ENCODE measurements at places on chromosomes 13 and 19.
A peak's percentile ranks its signal among the peaks of the same experiment; 100 is the strongest.

DNA sequence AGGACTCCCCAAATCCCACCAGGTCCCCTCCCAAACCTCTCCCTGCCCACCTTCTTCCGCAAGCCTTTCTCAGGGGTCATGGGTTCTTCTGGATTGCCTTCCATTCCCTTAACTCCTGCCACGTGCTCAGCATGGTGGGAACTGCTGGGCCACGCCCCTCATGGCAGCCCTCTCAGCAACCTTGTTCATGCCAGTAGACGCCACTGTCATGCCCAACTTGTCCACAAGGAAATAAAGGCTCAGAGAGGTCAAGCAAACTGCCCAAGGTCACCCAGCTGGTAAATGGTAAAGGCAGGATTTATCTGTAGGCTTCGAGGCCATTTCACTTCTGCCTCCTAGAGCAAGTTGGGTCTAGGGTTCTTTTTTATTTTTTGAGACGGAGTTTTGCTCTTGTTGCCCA lies 10.9 kb downstream of the PRAM1 start:
- no peak for DNase-seq

- peak; percentile 63 for DNase-seq
These were observed 83.2 kb upstream of the IRS2 start for GRCh38 chr13:109869312-109870237.

DNA sequence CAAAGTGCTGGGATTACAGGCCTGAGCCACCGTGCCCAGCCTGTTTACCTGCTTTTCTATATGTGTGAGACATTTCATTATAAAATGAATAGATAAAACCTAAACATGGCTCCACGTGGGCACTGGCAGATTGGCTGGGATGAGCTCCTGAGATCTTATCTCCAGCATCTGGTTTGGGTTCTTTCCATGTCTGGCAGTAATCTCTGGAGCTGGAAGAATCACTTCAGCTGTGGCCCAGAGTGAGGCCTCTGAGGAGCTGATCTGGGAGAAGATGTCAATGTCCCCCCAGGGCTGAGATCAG lies 5.5 kb upstream of the SULT2A1 start:
- DNase-seq = no peak

DNA sequence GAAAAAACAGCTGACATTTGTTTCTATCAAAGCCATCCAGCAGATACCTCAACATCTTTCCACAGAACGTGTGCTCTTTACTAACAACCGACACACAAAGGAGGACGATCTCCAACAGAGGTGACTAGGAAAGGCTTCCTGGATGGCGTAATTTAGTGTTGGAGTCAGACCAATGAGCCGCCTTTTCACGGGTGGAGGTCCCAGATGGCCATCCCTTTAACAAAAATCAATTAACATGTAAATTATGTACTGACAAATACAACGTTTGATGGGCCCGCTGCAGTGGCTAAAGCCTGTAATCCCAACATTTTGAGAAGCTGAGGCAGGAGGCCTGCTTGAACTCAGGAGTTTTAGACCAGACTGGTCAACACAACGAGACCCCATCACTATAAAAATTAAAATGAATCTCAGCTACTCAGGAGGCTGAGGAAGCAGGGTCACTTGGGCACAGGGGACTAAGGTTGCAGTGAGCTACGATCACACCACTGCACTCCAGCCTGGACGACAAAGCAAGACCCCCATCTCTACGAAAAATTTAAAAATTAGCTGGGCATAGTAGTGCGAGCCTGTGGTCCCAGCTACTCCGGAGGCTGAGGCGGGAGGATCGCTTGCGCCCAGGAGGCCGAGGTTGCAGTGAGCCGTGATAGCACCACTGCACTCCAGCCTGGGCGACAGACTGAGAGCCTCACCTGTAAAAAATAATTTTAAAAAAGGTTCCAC lies 1.2 kb upstream of the DPY19L3 start:
- DNase-seq = peak; percentile 9

DNA sequence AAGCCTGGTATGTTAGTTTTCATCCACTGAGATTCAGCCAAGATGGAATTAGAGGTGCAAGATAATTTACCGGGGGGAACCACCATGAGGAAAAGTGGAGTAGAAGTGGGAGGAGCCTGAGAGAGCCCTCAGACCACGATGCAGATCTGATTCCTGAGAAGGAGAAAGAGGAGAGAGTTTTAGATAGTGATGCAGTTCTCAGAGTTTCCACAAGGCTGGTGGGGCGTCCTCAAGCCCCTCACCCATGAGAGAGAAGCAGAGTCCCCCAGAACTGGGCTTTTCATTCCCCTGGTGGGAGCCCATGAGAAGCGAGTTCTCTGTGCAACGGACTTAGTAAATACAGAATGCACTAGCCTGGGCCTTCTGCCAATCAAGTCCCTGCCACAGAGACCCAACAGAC lies 18.1 kb downstream of the CEACAM5 start:
- no peak for DNase-seq

- DNase-seq = no peak
These were observed 452.2 kb downstream of the TSHZ3 start for GRCh38 chr19:30897034-30897433.

DNA sequence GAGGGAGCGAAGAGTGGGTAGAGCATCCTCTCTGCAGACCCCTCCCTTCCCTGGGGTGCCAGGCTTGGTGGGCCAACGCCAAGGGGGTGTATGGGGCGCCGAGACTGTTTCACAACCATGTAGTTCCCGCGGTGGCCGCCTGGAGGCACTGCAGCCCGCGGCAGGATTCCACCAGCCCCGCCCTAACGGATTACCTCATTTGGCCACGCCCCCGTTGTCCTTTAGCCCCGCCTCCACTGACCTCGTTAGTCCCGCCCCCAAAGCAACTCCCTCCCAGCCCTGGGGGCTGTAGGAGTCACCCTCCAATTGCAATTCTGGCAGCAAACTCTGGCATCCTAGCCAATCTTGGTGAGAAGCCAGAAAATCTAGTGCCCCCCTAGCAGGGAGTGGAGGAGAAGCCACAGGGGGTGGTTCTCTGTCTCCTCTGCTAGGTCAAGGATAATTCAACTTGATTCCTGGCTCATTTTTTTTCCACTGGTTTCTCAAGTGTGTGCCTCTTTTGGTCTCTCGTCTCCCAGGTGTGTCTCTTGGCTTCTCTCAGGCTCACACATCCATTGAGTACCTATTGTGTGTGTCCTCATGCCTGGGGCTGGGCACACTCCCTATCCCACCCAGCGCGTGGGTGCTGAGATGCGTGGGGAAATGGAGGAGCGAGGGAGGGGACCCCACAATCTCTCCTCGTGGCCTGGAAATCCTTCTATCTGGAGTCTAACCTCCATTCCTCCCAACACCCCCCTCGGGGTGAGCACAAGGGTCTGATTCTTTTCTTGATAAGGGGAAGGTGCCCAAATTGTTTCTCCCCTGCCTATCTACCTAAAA lies 2.0 kb downstream of the OLFM2 start:
- DNase-seq = no peak

DNA sequence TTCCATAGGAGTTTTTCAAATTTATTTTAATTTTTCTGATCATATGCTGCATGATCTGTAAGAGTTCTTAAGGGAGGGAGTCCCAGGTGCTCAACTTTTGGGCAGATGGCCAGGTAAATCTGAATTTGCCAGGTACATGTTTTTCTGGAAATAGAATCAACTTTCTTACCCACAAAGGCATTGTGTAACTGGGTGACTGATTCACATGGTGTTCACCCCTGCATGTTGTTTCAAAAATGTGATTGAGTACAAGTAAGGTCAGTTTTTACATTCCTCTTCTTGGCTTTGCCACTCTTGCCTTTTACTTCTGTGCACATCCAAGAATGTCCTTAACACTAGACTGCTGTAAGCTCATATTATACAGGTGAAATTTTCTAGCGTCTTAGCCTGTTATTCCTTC lies 30.4 kb downstream of the RB1 start:
- peak; percentile 36 for DNase-seq

GRCh38 chr13:101416181-101417042 lies at the start of gene NALCN:
TSS of gene NALCN (minus strand) at chr13:101416508. CDS start at chr13:101399126, 17,382 bp downstream.
- peak; percentile 30 for DNase-seq

DNA sequence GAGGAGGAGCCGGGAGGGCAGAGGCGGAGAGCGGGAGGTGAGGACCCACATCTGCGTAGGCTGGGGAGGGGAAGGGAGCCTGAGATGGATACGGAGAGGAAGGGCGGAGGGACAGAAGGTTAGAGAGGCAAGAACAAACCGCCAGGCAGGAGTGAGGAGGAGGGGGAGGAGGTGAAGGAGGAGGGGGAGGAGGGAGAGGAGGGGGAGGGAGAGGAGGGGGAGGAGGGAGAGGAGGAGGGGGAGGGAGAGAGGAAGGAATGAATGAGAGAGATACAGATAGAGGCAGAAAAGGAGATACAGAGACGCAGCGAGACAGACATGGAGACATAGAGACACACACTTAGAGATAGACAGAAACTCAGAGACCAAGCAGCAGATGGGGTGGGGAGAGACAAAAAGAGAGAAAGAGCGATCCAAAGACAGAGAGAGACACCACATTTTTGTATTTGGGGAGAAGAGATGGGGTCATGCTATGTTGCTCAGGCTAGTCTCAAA lies 782 bp upstream of the CA11 start:
- DNase-seq = no peak

DNA sequence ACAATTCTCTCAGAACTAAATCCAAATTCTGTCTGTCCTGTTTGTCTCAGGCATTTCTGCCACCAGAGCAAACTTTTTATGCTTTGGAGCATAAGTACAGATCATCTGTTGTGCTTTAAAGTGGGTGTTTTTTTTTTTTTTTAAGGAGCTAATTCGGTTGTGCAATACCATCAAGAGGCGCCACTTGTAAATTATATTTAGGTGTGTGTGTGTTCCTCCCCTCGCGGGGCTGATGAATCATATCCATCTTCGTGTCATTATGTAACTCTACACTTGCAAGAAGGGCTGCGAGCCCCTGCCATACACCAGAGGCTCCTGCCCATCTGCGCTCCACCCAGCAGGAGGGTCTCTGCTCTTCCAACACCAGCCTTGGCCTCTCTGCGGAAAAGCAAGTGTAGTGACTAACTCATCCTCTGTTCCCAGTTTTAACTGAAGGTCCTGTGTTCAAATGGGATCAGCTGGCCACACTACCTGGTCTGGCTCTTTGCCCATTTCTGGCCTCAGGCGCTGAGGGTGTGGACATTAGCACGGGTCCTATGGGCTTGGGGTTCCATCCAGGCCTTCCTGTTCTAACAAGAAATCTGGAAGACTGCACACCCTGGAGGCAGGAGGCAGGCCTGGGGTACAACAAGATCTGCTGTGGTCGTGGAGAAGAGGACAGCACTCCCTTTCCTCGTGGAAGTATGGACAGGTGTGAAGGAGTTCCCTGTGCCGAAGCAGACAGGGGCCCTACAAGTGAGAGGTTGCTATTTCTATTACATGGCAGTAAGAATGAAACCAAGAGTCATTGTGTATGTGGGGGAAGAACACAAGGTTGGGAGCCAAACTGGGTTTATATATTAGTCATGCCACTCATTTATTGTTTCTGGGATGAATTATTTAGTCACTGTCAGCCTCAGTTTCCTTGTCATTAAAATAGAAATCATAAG lies 96.1 kb upstream of the MBNL2 start:
- peak; percentile 79 for DNase-seq

- DNase-seq = no peak
These were observed 819.5 kb downstream of the DIAPH3 start for GRCh38 chr13:59343993-59344822.

GRCh38 chr19:52946322-52947310 lies 16.1 kb downstream of the ZNF816 start:
- DNase-seq = no peak

- no peak for DNase-seq
These were observed 19.1 kb downstream of the ZNF575 start for GRCh38 chr19:43552198-43552450.

- no peak for DNase-seq
These were observed 11.5 kb downstream of the MPHOSPH8 start for GRCh38 chr13:19645000-19645399.

DNA sequence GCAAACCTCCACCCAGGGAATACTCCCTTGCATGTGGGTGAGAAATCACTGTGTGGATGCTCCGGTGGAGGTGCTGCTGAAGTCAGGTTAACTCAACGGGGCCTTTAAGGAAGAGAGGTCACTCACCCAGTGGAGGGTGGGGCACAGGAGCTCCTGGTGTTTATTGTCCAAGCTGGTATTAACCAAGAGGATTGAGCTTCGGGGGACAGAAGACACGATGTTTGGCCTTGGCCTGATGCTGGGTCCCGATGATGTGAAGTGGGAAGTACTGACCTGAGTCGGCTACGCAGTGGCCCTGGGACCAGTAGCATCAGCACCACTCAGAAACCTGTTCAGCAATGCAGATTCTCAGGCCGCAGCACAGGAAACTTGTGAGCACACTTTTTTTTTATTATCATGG lies 85.7 kb upstream of the WASF3 start:
- no peak for DNase-seq

GRCh38 chr19:51735759-51736449 lies 12.1 kb upstream of the HAS1 start:
- peak; percentile 81 for DNase-seq

Measured in fibroblast of lung (primary cell).